ENCODE measurements at places on chromosomes 13 and 19.

DNA sequence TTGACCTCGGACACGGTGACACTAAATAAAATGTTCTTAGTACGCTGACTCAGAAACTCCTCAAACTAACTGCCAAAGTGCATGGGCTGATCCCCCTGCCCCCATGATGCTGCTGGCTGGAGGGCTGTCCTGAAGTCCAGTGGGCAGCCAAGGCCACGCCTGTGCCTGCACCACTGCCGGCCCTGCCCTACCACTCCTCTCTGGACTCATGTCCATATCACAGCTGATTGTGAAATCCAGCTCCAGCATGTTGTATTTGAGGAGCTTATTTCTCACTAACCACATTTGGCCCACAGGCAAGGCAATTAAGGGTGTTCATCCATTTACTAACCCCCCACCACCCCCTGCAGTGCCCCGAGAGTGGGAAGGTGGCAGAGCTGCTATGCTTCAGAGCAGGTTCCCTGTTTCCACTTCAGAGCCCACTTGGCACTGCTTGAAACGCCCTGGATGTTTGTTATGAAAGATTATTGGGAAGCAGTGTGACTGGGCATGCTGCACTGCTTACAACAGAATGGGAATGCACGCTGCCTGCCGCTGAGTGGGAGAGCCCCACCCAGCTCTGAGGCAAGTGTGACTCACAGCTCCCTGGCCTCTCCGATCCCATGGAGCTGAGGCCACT, 114.0 kb downstream of the UQCRFS1 start:
- DNase-seq: no peak

- no peak for DNase-seq
These were observed 499.7 kb downstream of the COG6 start for GRCh38 chr13:40155201-40155600.

DNA sequence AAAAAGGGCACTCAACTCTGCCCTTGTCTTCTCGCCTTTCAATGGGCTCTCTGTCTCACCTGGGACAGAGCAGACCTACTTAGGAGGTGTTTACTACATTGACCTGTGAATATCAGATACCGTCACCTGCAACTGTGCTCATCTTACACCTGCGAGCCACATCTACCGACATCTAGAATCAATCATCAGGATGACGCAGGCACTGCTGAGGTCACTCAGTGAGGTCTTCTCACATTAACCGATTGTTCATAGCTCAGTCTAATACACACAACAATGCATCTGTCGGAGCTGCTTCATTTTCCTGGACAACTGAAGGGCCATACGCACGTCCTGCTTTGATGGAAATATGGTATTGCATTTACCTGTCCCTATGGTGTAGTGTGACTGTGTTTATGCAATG, 211.9 kb downstream of the FGF9 start:
- no peak for DNase-seq

GRCh38 chr19:4396949-4397783, 3.2 kb downstream of the SH3GL1 start:
- no peak for DNase-seq

DNA sequence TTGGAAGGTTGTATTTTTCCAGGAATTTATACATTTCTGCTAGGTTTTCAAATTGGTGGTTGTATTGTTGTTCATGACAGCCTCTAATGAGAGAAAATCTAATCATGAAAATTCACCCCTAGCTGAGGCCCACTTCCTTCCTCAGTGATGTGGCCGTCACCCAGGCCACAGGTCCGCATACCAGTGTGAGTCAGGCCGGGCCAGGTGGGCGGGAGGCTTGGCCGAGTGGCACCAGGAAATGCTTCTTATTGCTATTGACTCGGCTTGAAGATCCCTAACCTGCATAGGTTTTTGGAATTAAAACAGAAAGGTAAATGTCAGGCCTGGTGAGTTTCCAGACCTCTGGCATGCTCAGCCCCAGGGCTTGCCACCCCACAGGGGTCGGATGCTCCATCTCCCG, 88.7 kb downstream of the SCGB2B2 start:
- DNase-seq: no peak

DNA sequence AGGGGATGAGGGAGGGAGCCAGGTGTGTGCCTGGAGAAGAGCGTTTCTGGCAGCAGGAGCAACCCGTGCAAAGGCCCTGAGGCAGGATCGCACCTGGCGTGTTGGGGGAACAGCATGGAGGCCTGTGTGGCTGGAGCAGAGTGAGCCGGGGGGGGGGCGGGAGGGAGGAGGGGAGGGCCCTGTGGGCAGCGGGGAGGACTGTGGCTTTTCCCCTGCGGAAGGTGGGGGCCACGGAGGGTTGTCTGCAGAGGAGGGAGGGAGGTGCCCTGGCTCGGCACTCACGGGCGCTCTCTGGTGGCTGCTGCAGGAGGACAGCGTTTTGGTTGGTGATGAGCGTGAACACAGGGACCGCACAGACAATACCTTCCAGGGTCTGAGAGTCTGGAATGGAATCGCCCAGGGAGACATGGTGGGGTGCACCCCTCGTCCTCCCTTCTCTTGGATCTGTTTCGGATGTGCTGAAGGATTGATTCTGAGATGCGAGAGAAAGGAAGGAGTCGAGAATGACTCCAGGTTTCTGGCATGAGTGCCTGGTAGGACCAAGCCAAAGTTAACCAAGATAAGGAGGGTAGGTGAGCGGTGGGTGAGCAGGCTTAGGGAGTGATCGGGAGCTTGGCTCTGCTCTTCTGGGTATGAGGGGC, 6.5 kb downstream of the RAB11B start:
- no peak for DNase-seq

DNA sequence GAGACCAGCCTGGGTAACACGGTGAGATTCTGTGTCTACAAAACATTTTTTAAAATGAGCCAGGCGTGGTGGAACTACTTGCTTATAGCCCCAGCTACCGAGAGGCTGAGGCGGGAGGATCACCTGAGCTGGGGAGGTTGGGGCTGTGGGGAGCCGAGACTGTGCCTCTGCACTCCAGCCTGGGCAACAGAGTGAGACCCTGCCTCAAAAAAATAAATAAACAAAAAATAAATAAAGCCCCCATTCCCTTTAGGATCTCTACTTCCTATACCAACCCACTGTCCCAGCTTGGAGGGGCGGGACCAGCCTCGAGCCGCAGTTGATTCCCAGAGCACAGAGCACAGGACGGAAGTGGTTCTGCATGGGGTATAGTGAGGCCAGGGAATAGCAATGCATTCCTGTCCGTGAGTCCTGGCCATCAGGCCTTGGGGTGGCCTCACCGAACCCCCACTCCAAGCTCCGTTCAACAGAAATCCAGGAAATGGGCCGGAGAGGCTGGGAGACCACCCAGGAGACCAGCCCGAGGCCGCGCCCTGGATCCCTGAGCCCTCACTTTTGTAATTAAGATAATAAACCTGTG, 4.9 kb upstream of the PTBP1 start:
- no peak for DNase-seq

DNA sequence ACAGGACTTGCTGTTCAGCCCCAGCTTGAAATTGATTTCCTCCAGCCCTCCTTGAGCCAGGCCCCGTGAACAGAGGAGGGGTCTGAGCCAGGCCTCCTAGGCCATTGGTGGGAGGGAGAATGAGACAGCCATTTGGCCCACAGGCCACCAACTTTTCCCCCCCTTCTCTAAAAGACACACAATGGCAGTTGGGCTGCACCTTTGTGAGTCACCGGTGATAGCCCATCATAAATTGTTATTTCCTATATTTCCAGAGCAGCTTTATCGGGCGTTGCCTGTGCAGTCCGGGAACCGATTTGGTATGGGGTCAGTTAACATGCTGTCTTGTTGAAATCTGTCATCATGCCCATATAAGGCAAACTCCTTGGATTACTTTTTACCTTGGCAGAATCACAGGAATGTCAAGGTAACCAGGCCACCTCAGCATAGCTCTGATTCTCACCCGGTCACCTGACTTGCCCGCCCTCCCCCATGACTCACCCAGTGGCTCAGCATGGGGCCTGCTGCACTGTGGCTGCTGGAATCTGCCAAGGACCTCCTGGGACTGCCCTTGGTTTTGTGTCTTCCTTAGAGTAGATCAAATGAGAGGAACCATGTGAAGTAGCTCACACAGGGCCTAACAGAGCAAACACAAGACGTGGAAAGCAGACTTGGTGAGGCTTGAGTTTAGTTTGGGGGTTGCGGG, 36.1 kb downstream of the ACTN4 start:
- no peak for DNase-seq

DNA sequence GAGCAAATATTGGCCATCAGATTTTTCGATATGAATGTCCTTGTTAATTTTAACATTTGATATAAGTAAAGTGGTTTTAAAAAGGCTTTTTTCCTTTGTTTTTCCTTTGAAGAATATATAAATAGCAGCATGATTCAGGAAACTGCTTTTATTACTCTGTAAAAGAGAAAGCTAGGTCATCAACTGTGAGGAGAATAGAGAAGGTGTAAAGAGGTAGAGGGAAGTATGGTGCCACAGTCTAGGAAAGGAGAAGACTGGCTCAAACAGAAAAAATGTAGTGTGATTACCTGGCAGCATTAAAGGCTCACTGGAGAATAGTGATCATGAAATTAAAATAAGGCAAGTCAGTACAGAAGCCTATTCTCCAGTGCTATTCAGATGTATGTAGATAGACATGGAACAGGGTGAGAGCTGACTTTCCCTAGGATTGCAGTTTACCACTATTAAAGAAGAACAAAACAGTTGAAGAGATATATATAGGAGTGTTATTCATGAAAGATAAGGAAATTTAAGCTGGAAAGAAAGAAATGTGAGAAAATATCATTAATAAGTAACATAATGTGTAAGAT, 1115.9 kb upstream of the PCDH9 start:
- no peak for DNase-seq

Measured in cardiac septum (tissue), 1 donor.